NCI-H1930 (cell line): ENCODE measurements at places on chromosomes 7 and 10.

DNA sequence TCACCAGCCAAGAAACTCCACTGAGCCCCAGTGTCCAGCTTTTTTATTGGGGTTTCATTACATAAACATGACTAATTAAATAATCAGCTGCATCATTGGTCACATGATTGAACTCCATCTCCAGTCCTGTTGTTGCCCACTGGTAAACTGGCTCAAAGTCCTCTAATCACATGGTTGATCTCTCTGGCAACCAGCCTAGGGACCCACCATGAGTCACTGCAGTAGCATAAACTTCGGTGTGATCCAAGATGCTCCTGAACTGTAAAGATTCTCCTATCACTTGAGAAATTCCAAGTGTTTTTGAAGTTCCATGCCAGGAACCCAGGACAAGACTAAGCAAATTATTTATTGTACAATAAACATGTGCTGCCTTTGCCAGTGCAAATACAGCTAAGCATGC, 130.4 kb upstream of the AUTS2 start:
- DNase-seq = no peak

- DNase-seq = no peak
Observed at GRCh38 chr10:22824984-22825383, 102.9 kb upstream of the ARMC3 start.

DNA sequence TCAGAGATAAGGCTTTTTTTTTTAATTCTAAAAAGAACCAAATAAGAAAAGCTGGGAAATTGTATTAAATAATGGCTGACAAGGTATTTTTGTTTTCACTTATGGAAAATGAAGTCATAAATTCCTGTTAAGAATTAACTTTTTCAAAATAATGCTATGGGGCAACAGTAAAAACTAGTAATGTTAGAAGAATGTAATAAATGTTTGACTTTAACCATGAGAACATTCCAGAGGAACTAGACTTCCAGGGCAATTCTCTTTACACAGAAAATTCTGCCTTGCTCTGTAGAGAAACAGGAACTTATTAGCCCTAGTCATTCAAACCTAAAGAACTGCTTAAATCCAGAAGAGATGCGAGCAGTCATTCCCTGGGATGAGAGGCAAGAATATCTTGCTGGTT, 571.1 kb downstream of the IPMK start:
- no peak for DNase-seq

DNA sequence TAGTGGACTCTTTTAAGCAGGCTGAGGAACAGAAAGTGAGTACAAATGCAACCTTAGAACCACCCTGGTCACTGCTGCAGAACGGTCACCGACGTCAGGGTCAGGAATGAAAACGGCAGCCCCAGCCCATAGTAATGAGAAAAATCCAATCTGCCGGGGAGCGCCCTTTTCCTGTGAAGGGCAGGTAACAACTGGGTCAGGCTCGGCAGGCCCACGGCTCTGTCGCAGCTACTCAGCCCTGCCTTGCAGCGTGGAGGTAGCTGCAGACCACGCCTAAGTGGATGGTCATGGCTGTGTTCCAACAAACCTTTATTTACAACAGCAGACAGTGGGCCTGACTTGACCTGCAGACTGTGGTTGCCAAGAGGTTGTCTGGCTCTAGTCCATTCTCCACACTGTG, 563.2 kb downstream of the DNAJB6 start:
- DNase-seq = no peak

- no peak for DNase-seq
Observed at GRCh38 chr10:117364110-117364960, 10.9 kb downstream of the PDZD8 start.

DNA sequence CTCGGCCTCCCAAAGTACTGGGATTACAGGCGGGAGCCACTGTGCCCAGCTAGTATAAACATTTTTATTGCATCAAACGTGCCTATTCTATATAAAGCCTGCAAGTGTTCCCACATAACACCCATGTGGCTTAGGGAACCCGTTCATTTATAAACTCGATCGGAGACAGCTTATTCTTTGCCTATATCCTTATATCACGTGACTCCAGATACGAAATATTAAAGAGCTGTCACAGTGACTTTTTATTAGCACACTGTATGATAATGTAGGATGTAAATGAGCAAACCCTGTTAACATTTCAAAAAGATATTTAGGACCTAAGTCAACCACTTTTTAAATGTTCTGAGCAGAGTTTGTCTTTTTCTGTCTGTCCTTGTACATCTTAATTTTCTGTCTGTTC, 642.9 kb upstream of the ADARB2 start:
- no peak for DNase-seq

- no peak for DNase-seq
Observed at GRCh38 chr10:11164803-11165590, 147.3 kb downstream of the CELF2 start.

GRCh38 chr7:117673367-117673766, 193.5 kb downstream of the CFTR start:
- DNase-seq = no peak

DNA sequence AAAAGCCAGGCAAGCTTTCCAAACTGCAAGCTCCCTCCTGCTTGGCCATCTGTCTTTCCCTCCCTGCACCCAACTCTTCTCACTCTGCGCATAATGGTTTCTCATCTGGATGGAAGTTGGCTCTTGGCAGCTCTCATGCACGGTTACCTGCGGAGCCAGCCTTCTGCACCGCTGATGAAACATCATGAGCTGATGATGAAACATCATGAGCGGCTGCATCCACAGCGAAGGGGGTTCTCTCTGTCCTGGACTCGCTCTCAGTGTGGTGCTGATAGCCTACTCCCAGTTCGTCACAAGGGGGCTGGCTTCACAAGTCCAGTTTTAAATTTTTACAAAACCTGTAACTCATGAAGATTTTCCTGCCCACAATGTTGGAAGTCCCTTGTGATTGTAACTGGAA, 457.5 kb downstream of the ACTR3B start:
- no peak for DNase-seq

DNA sequence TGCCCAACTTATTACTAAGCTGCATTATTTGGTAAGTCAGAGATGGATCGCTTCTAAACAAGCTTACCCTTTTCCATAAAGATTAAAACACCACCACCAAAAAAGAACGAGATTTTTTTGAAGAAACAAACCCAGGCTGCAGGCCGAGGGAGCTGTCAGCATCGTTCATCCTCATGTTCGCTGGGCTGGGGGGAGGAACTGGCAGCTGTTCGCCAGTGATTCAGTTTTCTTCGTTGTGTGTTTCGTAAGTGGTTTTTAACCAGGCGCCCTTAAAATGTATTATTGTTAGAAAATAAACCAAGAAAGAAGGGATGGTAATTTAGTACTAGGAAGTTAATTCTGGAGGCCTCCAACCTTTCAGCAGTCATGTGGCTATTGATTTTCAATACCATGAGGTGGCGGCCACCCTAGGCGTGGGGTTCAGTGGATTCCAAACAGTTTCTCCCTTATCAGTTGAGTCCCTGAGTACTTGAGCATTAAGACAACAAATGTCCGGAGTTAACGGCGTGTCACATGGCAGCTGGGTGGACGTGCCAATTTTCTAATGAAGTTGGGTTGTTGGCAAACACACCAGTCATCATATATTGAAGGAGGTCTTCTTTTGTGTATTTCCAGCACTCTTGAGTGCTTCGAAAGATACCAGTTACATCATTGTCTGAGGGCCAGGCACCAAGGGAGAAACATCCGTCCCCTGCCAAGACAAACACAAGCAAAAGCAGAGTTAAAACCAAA, 173.2 kb downstream of the EBF3 start:
- no peak for DNase-seq

DNA sequence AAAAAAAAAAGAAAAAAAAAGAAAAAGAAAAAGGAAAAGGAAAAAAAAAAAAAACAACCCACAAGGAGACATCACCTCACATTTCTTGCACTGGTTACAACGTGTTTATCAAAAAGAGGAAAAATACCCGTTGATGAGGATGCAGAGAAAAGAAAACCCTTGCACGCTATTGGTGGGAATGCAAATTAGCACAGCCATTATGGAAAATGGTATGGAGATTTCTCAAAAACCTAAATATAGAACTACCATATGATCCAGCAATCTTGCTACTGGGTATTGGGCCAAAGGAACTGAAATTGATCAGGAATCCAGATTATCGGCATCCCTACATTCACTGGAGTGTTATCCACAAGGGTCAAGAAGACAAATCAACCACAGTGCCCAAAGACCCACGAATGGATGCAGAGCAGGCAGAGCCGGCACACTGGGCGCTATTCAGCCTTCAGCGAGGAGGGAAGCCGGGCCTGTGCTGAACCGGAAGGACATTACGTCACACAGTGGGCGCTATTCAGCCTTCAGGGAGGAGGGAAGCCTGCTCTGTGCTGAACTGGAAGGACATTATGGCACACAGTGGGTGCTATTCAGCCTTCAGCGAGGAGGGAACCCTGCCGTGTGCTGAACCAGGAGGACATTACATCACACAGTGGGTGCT, 258.7 kb downstream of the ZMYND11 start:
- DNase-seq = no peak
